ENCODE measurements at places on chromosomes 3 and 15. TPM values are rescaled to one million over a fixed set of nuclear protein-coding genes. Genes with fewer than 3 reads are reported as not detected.

GRCh38 chr3:150252462-150252861 lies 155.6 kb upstream of the TSC22D2 start:
- H3K4me1 ChIP-seq, result peaks cover 12% of the 10 kb centered on the region
- H3K27me3 ChIP-seq, result no peaks in the 10 kb centered on the region
- H3K4me3 ChIP-seq, result no peak overlapping the region
- no peaks in the 10 kb centered on the region for H3K36me3 ChIP-seq
- no peak overlapping the region for H3K27ac ChIP-seq

GRCh38 chr3:12875857-12876836 lies 34.8 kb upstream of the RPL32 start:
- H3K4me1 ChIP-seq, result no peaks in the 10 kb centered on the region
- no peak overlapping the region for H3K4me3 ChIP-seq
- H3K27ac ChIP-seq, result no peak overlapping the region
- no peaks in the 10 kb centered on the region for H3K36me3 ChIP-seq

DNA sequence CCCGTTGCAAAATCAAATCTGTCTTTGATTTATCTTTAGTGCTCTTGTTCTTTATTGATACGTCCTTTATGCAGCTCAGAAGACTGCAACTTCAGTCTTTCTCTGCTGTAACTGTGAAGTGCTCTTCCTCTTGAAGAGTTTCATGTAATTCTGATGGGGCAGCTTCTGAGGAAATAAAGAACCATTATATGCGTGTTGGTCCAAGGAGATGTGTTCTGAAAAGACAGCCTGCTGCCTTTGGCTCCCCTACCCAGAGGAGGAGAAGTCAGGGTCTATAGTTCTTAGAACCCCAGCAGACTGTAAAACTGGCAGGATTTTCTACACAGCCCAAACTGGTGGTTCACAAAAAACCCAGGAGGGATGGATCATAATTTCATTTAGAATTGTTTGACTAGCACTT lies 22.4 kb upstream of the ABHD10 start:
- no peaks in the 10 kb centered on the region for H3K4me1 ChIP-seq
- no peak for DNase-seq
- H3K36me3 ChIP-seq, result peaks cover 59% of the 10 kb centered on the region
- H3K27ac ChIP-seq, result 0 out of 2 replicates have a peak overlapping the region, but pooled peaks have one; percentile 8
- no peaks in the 10 kb centered on the region for H3K27me3 ChIP-seq

DNA sequence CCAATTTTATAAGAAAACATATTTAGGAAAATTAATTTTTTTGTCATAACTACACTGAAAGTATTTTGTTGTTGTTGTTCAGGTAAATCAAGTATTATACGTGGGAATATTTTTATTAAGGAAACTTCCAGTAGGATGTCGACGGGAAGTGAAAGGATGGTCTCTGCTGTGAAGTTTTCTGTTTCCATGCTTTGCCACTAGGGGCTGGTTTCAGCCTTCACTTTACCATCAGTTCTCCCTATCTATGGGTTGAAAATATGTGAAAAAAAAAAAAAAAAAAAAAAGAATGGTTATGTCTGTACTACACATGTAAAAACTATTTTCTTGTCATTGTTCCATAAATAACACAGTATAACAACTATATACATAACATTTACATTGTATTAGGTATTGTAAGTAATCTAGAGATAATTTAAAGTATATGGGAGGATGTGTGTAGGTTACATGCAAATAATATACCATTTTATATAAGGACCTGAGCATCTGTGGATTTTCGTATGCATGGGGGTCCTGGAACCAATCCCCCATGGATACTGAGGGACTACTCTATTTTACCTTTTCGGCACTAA lies 136.7 kb downstream of the SMAD6 start:
- H3K4me3 ChIP-seq, result no peak overlapping the region
- H3K27me3 ChIP-seq, result no peaks in the 10 kb centered on the region
- peaks cover 54% of the 10 kb centered on the region for H3K4me1 ChIP-seq

ECE2 gene
- total RNA-seq, result not detected

DNA sequence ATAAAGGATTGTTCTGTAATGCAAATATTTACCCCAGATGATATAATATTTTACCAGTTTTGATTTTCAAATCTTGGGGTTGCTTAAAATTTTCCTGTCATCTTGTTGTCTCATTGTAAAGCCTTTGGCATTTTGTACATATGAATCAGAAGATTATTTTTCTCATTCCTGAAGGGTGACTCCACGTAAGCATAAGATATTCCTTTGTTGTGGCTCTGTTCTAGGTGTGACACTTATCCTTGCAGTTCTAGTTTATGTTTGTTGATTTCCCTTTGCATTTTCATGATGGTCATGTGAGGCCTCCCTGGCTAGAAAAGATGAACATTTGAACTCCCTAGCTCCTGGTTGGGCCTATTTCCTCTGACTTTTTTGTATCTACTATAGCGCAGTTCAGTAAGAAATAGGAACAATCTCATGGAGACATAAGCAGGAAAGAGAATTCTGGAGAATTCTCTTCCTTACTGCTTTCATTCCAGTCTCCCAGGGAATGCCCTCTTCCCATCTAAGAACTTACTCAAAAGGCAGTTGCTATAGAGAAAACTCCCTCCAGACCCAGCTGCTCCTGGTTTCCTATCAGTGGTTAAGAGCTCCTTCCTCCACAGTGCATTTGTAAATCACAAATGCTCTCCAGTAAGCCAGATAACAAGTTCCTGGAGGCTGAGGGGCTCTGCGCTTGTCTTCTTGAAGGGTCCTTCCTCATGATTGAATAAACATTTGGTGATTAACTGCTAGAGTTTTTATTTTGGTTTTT lies 124.7 kb downstream of the WNT5A start:
- H3K4me1 ChIP-seq, result peaks cover 29% of the 10 kb centered on the region
- H3K36me3 ChIP-seq, result no peaks in the 10 kb centered on the region
- DNase-seq, result peak; percentile 23
- peak overlapping the region; percentile 60 for H3K27ac ChIP-seq
- H3K27me3 ChIP-seq, result no peaks in the 10 kb centered on the region

DNA sequence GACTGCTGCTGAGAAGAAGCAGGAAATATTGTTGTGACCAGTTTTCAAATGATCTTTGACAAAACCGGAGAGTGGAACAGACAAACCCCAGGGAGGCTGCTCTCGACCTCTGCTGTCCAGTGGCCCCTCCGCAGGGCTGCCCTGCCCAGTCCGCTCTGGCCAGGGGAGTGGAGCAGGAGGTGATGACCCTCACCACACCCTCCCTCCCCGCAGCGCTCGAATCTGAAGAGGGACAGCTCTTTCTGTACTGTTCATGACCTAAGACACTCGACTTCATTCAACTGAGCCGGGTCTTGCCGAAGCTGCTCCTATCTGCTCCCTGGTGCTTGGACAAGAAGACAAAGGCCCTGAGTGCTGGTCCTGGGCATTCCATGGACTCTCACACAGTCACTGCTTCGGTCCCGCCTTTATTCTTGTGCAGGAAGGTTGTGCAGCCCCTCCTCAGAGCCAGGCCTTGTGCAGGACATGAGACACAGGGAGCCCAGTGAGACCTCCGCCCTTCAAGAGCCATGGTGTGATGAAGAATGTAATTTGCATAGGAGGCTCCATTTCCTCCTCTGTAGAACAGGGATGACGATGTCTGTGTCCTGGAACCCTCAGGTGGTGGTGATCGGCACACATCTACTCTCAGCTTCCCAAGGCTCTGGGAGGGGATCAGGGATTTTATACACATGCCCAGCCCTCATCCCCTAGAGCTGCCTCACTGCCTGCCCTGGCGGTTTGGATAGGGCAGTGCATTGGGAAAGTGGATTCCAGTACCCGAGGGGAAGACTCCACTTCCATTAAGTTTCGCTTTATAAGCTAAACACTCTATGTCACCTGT lies 97.1 kb upstream of the PRR20G start:
- H3K36me3 ChIP-seq, result no peaks in the 10 kb centered on the region
- H3K27ac ChIP-seq, result no peak overlapping the region
- no peak for DNase-seq
- H3K4me3 ChIP-seq, result no peak overlapping the region

ZMYND10 gene
- 8.7 TPM for total RNA-seq

DNA sequence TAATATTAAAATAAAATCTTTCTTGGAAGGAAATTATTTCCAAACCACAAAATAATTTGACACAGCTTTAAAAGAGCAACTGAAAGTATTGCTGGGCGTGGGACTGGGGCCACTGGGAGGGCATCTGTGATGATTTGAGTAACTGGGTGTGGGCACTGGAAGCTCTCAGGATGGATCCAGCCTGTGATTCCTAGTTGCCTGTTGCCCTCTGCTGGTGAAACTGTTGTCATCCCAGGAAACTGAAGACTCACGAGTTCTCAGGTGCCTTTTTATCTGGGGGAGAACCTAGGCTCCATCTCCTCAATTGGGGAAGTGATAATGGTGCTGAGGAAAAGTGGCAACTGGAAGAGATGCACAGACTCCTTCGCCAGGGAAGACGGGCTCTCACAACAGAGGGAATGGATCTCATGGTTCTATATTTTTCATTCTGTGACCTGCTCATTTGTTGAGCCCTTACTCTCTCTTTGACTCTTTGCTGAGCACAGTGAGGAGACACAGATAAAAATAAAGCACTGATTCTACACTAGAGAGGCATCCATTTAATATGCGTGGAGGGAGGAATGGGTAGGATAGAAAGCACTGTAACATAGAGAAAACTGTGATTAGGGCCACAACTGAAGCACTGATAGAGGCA lies 61.6 kb downstream of the TPRG1 start:
- H3K27me3 ChIP-seq, result no peaks in the 10 kb centered on the region
- 0 out of 2 replicates have a peak, but pooled peaks cover 7% of the 10 kb centered on the region for H3K4me1 ChIP-seq
- peak; percentile 74 for DNase-seq

All from PC-9 (cell line).